Mesenteric fat pad (tissue), 1 donor: ENCODE measurements at places on chromosomes 6 and 20. TPM values are rescaled to one million over a fixed set of nuclear protein-coding genes. Genes with fewer than 3 reads are reported as not detected.

DNA sequence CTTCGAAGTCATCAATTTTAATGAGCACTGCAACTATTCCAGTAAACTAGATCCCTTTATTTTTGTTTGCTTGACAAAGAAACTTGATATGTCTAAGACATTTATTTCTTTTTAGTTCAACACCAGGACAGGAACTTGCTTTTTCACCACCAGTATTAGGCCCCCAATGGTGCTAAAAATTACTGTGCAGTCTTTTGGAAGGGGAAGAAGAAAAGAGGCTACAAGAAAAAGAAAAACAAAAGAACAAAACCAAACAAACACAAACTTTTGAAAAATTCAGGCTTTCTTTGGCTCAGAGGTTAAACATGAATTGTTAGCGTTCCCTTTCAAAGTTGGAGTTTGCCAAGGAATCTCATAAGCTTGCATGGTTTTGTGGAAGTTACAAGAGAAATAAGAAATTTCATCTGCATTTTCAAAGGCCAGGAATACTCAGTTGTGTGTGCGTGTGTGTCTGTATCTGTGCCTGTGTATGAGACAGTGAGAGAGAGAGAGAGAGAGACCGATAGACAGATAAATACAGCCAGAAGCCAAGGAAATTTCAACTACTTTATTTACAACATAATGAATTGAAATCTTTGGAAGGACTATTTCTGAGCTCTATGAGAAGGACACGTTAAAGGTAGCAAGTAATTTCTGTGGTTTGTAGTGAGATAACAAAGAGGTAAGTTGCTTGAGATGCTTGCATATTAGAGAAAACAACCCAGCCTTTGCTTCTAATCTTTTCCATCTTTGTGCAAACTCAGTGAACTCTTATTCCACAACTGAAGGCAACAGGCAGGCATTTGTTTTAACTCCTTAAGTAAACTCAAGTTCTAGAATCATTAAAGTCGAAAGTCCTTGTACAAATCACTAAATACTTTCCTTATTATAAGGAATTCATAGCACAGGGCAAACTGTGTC is 171.0 kb upstream of the CITED2 start:
- DNase-seq, result no peak

DNA sequence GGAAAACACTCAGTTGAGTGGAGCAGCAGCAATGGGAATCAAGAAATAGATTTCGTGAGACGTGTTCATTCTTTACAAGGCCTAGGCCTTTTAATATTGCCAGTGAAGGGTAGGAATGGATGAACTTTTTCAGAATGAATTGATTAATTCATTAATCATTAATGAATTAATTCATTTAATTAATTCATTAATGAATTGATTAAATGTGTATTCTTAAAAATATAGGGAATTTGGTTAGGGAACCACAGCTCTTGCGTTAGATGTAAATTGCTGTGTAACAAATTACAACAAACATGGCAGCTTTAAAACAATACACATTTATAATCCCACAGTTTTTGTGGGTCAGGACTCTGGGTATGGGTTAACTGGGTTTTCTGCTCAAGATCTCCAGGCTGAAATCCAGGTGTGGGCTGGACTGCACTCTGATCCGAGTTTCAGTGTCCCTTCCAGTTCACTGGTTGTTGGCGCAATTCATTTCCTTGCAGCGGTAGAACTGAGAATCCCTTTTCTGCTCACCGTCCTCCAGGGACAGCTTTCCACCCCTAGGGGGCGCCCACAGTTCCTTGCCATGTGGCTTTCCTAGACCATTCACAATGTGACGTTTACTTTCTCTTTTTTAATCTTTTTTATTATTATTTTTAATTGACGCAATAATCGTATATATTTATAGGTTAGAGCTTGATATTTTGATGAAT is 32.8 kb upstream of the BCAS1 start:
- DNase-seq, result no peak

GRCh38 chr6:21946298-21946783 is 350.5 kb downstream of the PRL start:
- DNase-seq, result no peak

DNA sequence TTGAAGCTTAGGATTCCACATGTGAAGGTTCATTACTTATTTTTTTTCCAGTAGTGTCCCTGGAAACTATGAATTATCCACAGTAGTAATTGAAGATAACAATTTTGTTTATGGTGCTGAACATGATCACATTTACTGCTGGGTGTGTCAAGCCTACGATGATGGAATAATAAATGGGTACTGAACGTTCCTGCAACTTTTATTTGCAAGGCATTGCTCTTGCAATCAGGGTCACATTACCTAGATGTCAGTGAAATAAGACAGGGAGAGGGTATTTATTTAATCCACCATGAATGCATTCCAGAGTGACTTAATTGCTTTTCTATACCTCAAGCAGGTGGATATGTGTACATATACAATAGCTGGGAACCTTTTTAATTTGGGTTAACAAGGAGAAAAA is 27.0 kb upstream of the MLIP start:
- DNase-seq, result no peak

GRCh38 chr20:57947421-57948179 is 237.8 kb upstream of the PMEPA1 start:
- DNase-seq, result no peak

GRCh38 chr20:16926626-16927430 is 178.7 kb downstream of the OTOR start:
- DNase-seq, result no peak

DNA sequence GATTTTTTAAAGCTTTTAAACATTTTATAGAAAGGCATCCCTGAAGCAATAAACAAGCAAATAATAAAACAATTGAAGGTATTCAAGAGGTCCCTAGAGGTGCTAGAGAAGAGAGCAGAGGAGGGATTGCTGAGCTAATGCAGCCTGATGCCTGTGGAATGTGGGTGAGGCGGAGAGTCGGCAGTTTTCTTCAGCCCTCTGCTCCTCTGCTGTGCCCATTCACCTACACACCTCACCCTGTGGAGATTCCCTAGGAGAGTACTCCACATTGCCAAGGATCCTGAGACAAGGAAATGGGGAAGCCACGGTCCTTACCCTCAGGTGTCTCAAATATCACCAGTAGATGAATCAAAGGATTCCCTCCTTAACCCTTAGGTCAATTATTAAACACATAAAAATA is 199.8 kb upstream of the POU3F2 start:
- DNase-seq, result no peak

- DNase-seq, result no peak
Measured at GRCh38 chr6:16132909-16133308, 4.0 kb downstream of the MYLIP start.

DNA sequence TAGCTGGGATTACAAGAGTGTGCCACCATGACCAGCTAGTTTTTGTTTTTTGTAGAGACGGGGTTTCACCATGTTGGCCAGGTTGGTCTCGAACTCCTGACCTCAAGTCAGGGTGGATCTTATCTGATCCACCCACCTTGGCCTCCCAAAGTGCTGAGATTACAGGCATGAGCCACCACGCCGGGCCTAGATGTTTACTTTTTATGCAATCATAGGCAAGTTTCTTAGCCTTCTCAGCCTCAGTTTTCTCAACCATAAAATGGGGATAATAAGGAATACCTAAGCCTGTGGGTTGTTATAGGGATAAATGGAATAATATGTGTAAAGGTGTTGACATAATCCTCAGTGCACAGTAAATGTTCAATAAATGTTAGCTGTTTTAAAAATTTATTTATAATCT is 9.8 kb downstream of the SPATS1 start:
- DNase-seq, result no peak

- DNase-seq, result no peak
Measured at GRCh38 chr20:38842558-38842981, 37.1 kb downstream of the PPP1R16B start.

DNA sequence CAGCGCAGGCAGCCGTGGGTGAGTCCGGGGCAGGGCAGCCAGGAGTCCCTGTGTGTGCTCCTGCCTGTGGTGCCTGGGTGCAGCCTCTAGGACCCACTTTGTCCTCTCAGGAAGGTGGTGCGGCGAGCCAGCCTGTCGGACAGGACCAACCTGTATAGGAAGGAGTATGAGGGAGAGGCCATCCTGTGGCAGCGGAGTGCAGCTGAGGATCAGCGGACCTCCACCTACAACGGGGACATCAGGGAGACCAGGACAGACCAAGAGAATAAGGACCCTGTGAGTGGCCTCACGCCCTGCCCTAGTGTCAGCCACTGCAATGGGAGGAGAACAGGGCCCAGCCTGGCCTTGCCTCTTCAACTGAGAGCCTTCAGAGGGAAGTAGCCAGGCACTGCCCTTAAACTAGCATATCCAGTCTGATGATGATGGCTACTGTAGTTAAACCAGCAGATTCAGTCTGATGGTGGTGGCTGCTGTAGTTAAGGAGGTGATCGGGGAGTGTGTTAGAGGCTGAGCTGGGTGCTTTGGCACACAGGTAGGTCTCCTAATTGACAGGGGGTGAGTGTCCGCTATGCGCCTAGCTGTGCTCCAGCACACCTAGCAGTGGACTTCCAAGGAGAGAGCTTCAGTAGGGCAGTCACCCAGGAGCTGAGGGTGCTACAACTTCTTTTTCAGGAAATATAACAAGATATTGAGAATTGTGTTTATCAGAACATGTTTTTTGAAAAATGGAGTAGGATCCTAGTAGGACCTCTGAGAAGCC is 18.1 kb upstream of the FAM83D start:
- DNase-seq, result no peak

GRCh38 chr6:24991810-24992467 is 56.2 kb upstream of the RIPOR2 start:
- DNase-seq, result no peak

- no peak for DNase-seq
Measured at GRCh38 chr20:45935416-45936046, 1.0 kb downstream of the PCIF1 start.

DNA sequence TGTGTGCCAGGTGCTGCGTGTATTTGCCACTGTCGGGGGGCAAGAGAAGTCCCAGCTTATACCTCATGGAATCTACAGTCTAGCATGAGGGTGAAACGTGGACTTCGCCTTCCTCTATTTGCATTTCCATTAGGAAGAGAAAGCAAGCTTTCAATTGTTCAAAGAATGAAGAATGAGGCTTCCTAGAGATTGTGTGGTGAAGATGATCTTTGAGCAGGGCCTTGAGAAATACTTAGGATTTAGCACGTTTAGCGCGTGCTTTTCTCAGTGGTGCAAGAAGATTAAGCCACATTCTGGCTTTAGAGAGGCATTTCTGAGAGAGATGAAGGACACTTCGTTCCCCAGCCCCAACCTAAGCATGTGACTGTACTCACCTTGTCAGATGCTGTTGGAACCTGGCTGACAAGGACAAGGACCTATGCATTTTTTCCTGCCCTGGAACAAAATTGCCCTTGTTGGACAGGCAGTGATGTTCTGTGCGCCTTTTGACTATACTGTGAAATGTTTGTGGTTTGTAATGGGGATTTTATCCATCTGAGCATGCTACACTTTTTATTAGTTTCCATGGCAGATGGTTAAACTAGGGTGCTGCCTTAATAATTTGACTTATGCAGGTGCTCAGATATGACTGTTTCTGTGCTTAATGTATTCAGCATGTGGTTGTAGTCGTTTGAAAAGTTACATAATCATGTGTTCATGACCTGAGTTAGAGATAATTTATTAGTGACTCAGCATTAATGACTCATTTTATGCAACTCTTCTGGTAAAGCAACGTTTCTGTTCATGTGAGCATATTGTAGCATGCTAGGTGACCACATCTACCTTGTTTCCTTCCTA is 10.7 kb downstream of the TULP4 start:
- no peak for DNase-seq

- no peak for DNase-seq
Measured at GRCh38 chr6:113172531-113172966, 684.6 kb upstream of the MARCKS start.

DNA sequence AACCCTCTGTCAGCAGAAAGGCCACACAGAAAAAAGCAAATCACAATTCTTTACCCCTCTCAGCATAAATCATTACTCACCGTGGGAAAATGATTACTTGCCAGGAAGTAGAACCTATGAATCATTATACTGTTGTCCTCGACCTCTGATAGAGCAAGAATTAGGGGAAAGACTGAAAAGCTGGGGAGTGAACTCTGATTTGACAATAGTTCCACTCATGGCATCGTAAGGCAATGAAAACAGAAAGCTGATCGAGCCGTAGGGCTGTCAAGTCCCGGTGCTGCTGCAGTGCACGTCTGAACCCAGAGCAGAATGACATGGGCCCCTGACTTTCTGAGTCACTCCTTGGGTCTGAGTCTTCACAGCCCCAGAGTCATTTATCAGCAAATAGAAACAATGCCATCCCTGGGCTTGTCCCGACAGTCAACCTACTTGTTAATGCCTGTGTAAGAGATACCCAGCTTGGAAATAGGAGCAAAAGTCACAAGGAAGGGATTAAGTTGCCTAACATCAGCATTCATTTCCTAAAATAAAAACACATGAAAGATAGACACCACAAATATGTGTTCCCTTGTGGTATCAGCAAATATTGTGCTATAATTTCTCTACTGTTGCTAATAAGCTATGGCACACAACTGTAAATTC is 224.8 kb upstream of the MARCKS start:
- no peak for DNase-seq

DNA sequence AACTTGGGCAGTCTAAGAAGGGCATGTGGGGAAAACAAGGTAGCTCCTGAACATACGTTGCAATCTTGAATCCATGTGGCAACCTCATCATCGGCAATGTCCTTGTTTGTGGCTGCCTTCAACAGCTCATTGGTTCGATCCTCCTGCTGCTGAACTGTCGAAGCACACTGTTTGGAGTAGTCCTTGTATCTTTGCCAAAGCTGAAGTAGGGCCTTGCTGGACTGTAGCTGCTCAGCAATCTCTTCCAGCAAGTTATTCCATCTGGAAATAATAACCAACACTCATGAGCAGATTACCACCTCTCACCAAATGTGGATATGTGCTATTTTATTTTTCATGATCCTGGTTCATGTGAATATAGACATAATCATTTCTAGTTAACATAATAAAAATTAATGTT is 413.3 kb downstream of the ESR1 start:
- no peak for DNase-seq

DNA sequence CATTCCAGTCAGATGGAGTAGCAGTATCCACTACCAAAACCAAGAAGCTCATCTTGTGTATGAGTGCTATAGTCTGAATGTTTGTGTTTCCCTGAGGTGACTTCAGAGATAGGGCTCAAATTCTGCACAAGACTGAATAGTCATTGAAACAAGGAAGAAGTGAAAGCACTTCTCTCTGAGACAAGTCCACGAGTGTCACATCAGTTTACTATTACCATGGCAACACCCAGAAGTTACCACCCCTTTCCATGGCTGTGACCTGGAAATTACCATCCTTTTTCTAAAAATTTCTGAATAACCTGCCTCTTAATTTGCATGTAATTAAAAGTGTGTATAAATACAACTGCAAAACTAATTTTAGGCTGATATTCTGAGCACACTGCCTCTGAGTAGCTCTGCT is 682.1 kb upstream of the ADGRB3 start:
- DNase-seq, result no peak

The GNAS-AS1 gene
- 0.42 TPM for total RNA-seq

The PTGIS gene
- total RNA-seq, result 124 TPM

The SOX18 gene
- total RNA-seq, result 70.5 TPM

The TTLL9 gene
- total RNA-seq, result 0.13 TPM

The CPNE5 gene
- total RNA-seq, result 2.8 TPM

The SPATS1 gene
- not detected for total RNA-seq

The CST2 gene
- total RNA-seq, result not detected

The FAM209B gene
- total RNA-seq, result 0.51 TPM

The TAGAP gene
- 5.7 TPM for total RNA-seq

The NOTCH4 gene
- total RNA-seq, result 113 TPM
